ENCODE measurements at places on chromosomes 2 and 18.

- DNase-seq, result peak; percentile 33
Observed at GRCh38 chr2:233053928-233054784, 6.0 kb upstream of the INPP5D start.

- DNase-seq, result no peak
Observed at GRCh38 chr2:215479536-215480240, 43.8 kb upstream of the FN1 start.

GRCh38 chr2:41933585-41934320 is 114.1 kb upstream of the PKDCC start:
- no peak for DNase-seq

- DNase-seq, result no peak
Observed at GRCh38 chr18:22488554-22488953, 70.8 kb upstream of the CTAGE1 start.

GRCh38 chr18:44557616-44558151 is 123.0 kb upstream of the SETBP1 start:
- no peak for DNase-seq

GRCh38 chr2:88503771-88504170 is 51.3 kb upstream of the FOXI3 start:
- DNase-seq, result no peak

GRCh38 chr2:44934983-44935728 is 6.3 kb upstream of the SIX3 start:
- no peak for DNase-seq

- no peak for DNase-seq
Observed at GRCh38 chr18:5841518-5841917, 53.8 kb downstream of the TMEM200C start.

DNA sequence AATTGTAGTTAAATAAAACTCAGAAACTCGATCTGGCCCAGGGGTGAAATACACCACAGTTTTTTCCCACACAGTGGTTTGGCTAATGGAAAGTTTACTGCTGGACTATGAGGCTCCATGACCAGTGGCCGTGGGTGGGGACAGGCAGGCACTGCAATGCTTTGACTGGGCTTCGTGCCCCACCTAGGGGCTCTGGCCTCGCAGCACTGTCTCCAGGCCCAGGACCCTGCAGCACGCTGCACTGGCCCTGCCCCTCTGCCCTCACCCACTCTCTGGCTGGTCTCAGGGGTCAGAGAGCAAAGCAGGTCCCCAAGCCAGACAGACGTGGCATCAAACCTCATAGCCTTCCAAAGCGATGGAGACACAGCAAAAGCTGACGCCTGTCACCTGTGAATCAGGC is 13.4 kb upstream of the B3GNT7 start:
- no peak for DNase-seq

- peak; percentile 57 for DNase-seq
Observed at GRCh38 chr2:237731663-237732062, 66.9 kb upstream of the RBM44 start.

GRCh38 chr2:74186038-74186437 is 7.4 kb upstream of the MOB1A start:
- no peak for DNase-seq

DNA sequence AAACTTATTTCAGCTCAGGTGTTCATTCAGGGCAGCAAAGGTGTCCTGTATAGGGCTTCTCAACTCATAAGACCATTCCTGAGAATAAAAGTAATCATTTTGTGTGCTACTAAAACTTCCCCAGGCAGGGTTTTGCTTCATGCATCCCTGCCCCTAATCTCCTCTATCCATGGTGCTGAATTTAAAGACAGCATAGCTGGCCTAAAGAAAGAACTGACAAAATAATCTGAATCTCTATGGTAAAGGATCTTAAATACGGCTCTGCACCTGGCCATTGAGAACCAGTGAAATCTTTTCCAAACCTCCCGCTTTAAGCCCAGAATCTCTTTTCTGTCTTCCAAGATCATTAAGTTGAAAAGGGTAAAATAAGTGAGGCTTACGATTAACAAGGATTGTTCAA is 292.1 kb upstream of the KLHL29 start:
- no peak for DNase-seq

DNA sequence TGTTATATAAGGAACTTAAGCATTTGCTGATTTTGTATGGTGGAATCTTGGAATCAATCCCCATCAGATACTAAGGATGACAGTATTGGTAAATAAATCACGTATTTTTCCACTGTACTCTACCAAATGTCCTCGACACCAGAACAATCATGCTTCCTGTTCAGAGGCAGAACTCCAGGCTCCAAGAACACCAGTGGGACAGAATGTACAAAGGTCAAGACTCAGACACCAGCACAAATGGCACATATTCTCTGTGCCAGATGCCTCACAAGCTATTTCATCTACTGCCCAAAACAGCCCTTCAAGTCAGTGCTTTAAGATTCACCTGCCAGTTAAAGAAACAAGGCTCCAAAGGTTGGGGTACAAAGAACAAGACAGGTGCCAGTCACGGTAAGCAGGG is 420.5 kb downstream of the STK39 start:
- no peak for DNase-seq

- no peak for DNase-seq
Observed at GRCh38 chr2:25252291-25253152, 84.1 kb upstream of the POMC start.

DNA sequence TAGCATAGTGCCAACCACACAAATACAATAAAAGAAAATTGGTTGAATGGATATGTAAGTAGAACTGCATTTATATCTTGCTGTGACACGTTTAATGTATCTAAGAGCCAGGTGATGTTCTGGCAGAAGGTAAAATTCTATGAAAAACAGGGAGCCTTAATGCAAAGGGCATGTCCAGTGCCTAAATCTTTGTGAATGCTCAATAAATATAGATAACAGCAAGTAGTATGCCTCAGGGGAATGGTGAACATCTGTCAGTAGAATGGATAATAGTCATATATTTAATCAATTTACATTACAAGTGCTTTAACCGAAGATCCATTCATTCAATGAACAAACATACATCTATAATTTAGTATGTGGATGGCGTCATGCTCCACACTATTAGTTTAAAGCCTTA is 43.7 kb upstream of the NYAP2 start:
- peak; percentile 91 for DNase-seq

DNA sequence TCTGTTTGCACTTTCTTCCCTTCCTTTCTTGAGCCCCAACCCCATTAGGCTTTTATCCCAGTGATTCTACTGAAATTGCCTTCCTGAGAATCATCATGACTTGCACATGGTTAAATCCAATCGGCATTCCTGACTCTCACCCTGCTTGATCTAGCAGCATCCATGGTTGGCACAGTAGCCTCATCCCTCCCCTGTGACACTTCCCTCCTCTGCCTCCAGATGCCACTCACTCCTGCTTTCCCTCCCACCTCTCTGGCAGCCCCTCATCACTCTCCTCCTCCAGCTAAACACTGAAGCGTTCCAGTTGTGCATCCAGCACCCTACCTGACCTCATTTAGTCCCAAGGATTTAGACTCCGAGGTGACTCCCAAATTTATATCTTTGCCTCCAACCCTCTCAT is 114.7 kb downstream of the GALNT14 start:
- no peak for DNase-seq

DNA sequence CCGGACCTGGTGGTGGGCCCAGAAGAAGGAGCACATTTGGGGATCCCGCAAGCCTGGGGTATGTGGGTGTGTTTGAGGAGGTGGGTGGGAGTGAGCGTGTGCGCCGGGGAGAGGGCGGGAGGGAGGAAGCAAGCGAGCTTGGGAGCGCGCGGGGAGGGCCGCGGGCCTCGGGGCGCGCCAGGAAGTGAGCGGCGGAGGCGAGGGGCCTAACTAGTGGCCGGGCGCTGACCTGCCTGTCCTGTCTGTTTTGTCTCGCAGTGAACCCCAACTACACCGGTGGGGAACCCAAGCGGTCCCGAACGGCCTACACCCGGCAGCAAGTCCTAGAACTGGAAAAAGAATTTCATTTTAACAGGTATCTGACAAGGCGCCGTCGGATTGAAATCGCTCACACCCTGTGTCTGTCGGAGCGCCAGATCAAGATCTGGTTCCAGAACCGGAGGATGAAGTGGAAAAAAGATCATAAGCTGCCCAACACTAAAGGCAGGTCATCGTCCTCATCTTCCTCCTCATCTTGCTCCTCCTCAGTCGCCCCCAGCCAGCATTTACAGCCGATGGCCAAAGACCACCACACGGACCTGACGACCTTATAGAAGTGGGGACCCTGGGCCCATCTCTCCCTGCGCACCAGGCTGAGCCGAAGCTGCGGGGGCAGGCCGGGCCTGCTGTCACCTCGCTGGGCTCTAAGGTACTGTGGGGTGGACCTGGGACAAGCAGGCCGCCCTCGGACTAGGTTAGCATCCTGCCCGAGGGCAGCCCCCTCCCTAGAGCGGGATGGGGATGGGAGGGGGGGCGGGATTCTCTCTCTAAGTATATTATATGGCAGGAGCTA is 1.2 kb downstream of the HOXD4 start:
- peak; percentile 65 for DNase-seq

GRCh38 chr2:10948188-10948564 is 36.4 kb downstream of the KCNF1 start:
- DNase-seq, result no peak

DNA sequence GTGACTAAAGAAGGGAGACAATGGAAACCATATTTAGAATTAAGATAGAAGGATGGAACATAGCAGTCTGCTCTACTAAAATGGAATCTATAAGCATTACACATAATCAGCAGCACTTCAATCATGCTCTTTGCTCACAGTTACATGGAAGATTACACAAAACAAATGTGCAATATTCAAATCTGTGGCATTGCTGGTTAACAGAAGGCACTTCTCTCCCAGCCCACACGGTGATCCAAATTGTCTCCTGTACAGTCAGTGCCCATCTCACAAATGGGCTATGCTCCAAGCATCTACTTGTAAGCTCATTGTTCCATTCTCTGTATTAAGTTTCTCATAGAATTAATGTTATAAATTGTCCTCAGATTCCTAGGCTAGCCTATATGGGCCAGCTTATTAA is 716.6 kb downstream of the NRXN1 start:
- no peak for DNase-seq

DNA sequence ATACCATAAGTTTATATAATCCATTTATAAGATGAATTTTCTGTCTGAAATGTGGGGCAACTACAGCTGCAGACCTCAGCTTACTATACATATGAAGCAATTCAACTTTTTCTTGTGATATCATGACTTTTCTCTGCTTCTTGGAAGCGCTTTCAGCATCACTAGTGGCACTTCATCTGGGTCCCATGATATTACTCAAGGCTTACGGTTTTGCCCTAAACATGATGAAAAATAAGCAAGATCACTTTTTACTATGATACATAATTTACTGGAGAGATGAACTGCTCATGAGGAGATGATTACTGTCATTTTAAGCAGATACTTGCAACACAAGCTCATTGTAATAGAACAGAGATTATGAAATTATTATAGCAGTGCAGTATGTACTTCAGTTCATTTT is 258.0 kb upstream of the ZSWIM2 start:
- no peak for DNase-seq

DNA sequence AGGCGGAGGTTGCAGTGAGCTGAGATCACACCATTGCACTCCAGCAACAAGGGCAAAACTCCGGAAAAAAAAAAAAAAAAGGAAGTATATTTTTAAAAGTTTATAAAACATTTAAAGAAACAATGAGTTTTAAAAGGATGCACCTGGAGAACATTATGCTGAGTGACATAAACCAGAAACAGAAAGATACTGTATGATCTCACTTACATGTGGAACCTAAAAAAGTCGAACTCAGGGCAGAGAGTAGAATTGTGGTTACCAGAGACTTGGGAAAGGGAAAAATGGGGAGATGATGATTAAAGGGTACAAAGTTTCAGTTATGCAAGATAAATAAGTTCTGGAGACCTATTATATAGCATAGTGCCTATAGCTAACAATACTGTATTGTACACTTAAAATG is 52.8 kb upstream of the RTN4 start:
- no peak for DNase-seq

DNA sequence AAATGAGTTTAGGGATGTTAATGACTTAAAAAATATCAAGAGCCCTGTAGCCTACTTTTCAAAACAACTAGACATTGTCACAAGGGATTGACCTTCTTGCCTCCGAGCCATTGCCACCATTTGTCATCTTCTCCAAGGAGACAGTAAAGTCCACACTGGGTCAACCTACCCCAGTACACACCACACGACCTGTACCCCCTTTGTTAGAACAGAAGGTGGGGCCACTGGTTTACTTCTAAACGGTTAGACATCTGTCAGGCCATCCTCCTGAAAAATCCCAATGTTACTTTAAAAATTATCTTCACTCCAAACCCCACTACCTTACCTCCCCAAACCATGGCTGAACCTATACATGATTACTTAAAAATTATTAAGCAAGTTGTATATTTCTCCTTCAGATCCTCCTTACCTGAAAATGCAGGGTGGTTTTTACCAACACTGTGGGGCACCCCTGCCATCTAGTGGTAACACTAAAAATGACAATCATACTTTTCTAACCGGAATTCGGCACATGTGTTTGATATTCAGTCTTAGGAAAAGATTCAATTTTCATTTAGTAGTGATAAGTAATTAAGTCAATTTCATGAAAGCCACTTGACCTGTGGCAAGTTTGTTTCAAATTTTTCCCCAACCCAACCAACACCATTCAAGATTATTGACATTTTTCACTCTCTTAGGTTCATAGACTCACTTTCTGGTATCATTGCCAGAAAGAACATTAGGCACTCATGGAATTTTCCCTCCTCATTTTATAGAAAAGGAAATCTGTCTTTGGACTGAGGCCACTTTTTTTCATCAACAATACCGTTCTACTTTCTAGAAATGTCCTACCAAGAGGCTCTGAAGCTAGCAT is 265.3 kb upstream of the PKDCC start:
- DNase-seq, result peak; percentile 63

- no peak for DNase-seq
Observed at GRCh38 chr2:70503896-70504295, 49.7 kb downstream of the TGFA start.

- DNase-seq, result no peak
Observed at GRCh38 chr2:1655461-1655860, 88.9 kb downstream of the PXDN start.

- no peak for DNase-seq
Observed at GRCh38 chr18:66599190-66599589, 4.7 kb downstream of the CDH19 start.

- peak; percentile 81 for DNase-seq
Observed at GRCh38 chr2:176554101-176555048, 285.1 kb downstream of the MTX2 start.

DNA sequence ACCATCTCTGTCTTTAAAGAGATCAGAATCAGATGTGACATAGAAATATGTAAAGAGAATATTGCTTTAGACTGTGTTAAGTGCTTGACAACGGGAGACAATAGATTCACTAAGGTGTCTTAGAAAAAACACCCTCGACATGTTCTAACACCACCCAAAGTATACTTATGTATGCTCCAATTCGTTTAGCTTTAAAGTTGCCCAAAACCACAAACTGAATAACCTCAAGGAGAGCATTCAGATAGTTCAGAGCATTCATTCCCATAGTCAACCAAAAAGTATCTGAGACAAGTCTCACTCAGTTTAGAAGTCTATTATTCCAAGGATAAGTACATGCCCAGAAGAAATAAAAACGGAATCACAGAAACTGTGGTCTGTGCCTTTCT is 96.4 kb downstream of the KYNU start:
- no peak for DNase-seq

GRCh38 chr2:55888936-55889335 is 34.6 kb downstream of the EFEMP1 start:
- no peak for DNase-seq
